ENCODE measurements at places on chromosomes 6 and 20.

GRCh38 chr6:154861825-154862224, 128.6 kb downstream of the SCAF8 start:
- no peak overlapping the region for H3K4me3 ChIP-seq
- H3K36me3 ChIP-seq, result no peaks in the 10 kb centered on the region
- H3K27me3 ChIP-seq, result no peaks in the 10 kb centered on the region
- DNase-seq, result no peak
- H3K4me1 ChIP-seq, result peaks cover 5% of the 10 kb centered on the region

GRCh38 chr6:96675597-96675996, 112.7 kb downstream of the FHL5 start:
- DNase-seq, result no peak

DNA sequence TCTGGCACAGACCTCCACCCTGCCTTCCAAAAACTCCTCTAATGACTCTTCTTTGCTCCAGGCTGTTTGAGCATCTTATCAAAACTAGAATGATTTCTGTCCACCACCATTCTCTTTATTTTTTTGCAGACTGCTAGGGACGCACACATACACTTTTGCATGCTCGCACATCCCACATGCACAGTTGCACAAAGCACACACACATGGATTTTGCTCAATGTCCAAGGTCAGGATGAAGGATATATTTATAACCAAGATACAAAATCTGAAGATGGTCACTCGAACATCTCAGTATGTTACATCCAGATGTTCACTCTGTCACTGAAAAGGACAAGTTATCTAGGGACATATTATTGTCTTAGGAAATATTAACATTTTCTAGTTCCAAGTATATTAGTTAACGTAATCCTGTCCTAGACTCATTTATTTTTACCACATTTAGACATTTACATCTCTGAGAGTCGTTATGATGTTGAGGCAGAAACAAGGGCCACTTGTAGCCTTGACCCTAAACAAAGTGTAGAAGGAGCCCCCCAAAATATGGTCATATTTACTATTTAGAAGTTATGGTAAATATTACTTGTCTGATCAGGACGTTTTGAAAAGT, 3.4 kb upstream of the SIM1 start:
- H3K4me3 ChIP-seq, result peak overlapping the region; percentile 7
- no peak for DNase-seq
- peaks cover 83% of the 10 kb centered on the region for H3K27me3 ChIP-seq
- H3K27ac ChIP-seq, result no peak overlapping the region

- no peak overlapping the region for H3K27ac ChIP-seq
- peaks cover 2% of the 10 kb centered on the region for H3K36me3 ChIP-seq
- no peak overlapping the region for H3K4me3 ChIP-seq
- peaks cover 51% of the 10 kb centered on the region for H3K27me3 ChIP-seq
Observed at GRCh38 chr6:6497976-6498375, 90.5 kb upstream of the LY86 start.

- no peak overlapping the region for H3K27ac ChIP-seq
- peaks cover 2% of the 10 kb centered on the region for H3K36me3 ChIP-seq
- H3K4me1 ChIP-seq, result peaks cover 21% of the 10 kb centered on the region
- H3K4me3 ChIP-seq, result no peak overlapping the region
- peaks cover 5% of the 10 kb centered on the region for H3K27me3 ChIP-seq
Observed at GRCh38 chr6:37635319-37635718, 62.4 kb downstream of the MDGA1 start.

- H3K27me3 ChIP-seq, result peaks cover 8% of the 10 kb centered on the region
- no peaks in the 10 kb centered on the region for H3K36me3 ChIP-seq
- H3K4me3 ChIP-seq, result no peak overlapping the region
- H3K27ac ChIP-seq, result no peak overlapping the region
Observed at GRCh38 chr20:58633161-58634053, 17.7 kb upstream of the STX16 start.

- no peak overlapping the region for H3K27ac ChIP-seq
- H3K36me3 ChIP-seq, result no peaks in the 10 kb centered on the region
- H3K4me3 ChIP-seq, result no peak overlapping the region
Observed at GRCh38 chr20:55760586-55760985, 244.7 kb downstream of the CBLN4 start.

GRCh38 chr6:129659167-129659566, 50.8 kb downstream of the ARHGAP18 start:
- peaks cover 17% of the 10 kb centered on the region for H3K4me1 ChIP-seq
- DNase-seq, result no peak
- H3K4me3 ChIP-seq, result no peak overlapping the region
- no peak overlapping the region for H3K27ac ChIP-seq

DNA sequence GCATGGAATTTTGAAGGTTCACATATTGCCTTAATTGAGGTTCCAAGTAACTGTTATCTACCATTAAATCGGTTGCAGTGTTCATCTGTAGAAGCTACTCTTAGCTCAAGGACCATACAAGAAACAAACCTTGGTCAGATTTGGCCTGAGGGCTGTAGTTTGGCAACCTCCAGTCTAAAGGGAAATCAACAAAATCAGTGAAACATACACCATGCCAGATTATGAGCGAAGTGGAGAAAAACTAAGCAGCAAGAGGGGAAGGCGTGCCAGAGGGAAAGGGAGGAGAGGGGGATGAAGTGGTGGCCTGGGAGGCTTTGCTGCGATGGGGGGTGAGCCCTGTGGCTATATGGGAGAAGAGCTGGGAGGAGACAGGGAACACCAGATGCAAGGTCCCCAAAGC, 8.8 kb upstream of the SNAI1 start:
- no peak for DNase-seq
- no peak overlapping the region for H3K27ac ChIP-seq
- H3K36me3 ChIP-seq, result no peaks in the 10 kb centered on the region
- H3K4me1 ChIP-seq, result no peaks in the 10 kb centered on the region

DNA sequence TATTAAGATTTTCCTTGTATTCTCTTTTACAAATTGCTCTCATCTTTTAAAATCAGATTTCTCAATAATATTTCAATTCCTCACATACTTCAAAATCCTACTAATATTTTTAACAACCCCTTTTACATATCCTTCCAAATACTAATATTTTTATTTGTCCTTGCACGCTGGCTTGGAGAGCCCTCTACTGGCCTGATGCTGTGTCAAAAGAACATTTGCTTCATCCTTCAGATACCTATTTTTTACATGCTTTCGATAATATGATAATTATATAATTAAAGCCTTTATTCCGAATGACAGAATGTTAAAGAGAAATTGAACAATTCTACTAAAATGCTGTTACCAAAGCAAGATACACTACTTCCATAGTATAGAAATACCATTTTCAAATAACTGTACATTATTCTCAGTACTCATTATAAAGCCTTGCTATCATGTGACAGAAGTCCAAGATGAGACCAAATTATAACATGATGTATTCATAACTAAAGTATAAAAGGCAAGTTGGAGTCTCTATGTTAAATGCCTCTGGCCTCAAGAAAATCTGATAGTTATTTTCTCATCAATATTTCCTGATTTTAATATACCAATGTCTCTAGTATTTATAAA, 39.0 kb upstream of the PLN start:
- peak overlapping the region; percentile 49 for H3K27ac ChIP-seq
- no peak for DNase-seq
- H3K36me3 ChIP-seq, result peaks cover 2% of the 10 kb centered on the region
- no peaks in the 10 kb centered on the region for H3K27me3 ChIP-seq
- no peak overlapping the region for H3K4me3 ChIP-seq

DNA sequence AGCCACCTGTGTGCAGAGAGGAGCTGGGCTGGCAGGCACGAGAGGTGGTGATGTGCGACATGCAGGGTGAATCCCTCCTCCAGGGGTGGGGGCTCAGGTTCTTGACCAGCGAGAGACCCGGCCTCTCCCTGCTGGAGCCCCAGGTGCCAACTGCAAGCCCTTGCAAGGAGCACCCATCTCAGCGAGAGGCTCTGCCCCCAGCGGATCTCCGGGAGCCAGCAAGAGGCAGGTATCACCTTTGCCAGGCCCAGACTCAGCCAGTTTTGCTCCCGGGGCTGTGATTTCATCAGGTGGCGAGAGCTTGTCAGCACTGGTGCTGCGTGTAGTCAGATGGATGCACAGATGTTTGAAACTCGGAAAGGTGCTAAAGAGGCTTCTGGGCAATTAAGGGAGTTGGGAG, 87.7 kb downstream of the TFAP2C start:
- H3K4me1 ChIP-seq, result no peaks in the 10 kb centered on the region
- no peak overlapping the region for H3K27ac ChIP-seq
- no peak overlapping the region for H3K4me3 ChIP-seq

- H3K4me1 ChIP-seq, result peaks cover 13% of the 10 kb centered on the region
- no peak overlapping the region for H3K4me3 ChIP-seq
Observed at GRCh38 chr6:33878562-33878961, 74.8 kb upstream of the MLN start.

GRCh38 chr20:641516-641875, 11.5 kb downstream of the SRXN1 start:
- peak overlapping the region; percentile 63 for H3K4me3 ChIP-seq
- no peak for DNase-seq
- H3K36me3 ChIP-seq, result peaks cover 3% of the 10 kb centered on the region
- peaks cover 5% of the 10 kb centered on the region for H3K4me1 ChIP-seq
- H3K27me3 ChIP-seq, result peaks cover 38% of the 10 kb centered on the region

DNA sequence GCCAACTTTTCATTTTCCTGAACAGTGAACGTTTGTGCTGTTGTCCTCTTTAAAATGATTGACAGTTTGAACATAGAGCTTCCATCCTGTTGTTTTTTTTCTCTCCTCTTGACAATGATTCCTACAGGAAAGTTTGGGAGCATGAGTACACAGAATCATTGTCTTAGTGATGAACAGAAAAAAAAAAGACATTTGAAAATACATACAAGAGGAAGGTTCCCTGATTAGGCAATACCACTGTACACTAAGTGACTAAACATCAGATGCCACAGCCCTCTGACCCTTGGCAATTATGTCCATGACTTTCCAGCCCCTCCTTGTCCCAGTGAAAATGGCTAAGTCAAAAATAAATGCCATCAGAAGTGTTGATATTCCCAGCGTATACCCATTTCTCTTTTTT, 71.5 kb downstream of the RTN4IP1 start:
- H3K4me3 ChIP-seq, result no peak overlapping the region
- H3K36me3 ChIP-seq, result peaks cover 3% of the 10 kb centered on the region
- H3K27me3 ChIP-seq, result no peaks in the 10 kb centered on the region
- peak overlapping the region; percentile 84 for H3K27ac ChIP-seq
- DNase-seq, result no peak

GRCh38 chr20:15945289-15945688, 628.0 kb downstream of the KIF16B start:
- no peak overlapping the region for H3K27ac ChIP-seq
- H3K36me3 ChIP-seq, result no peaks in the 10 kb centered on the region
- no peaks in the 10 kb centered on the region for H3K27me3 ChIP-seq
- H3K4me3 ChIP-seq, result no peak overlapping the region

- H3K36me3 ChIP-seq, result peaks cover 5% of the 10 kb centered on the region
- H3K4me1 ChIP-seq, result peaks cover 7% of the 10 kb centered on the region
- H3K27ac ChIP-seq, result no peak overlapping the region
- no peak overlapping the region for H3K4me3 ChIP-seq
Observed at GRCh38 chr6:41036601-41037000, 2.4 kb downstream of the UNC5CL start.

DNA sequence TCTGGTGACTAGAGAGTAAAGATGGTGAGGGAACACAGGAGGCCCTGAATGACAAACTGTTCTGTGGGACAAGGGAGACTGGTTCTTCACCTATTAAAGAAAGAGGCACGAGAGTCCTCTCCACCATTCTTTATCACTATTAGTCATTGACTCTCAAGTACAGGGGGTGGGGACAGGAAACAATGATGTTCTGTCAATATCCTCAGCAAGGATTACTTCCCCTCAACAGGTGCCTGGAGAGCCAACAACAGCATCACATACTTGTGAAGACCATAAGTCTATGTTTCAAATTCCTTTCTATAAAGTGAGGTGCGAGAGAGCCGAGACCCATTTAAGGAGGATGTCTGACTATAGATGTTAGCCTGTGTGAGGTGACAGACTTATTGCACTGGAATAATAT, 72.4 kb upstream of the TBC1D7 start:
- no peak for DNase-seq
- no peaks in the 10 kb centered on the region for H3K36me3 ChIP-seq
- no peaks in the 10 kb centered on the region for H3K27me3 ChIP-seq

GRCh38 chr6:113830140-113830539, 27.0 kb upstream of the MARCKS start:
- H3K4me3 ChIP-seq, result no peak overlapping the region
- no peak for DNase-seq
- no peak overlapping the region for H3K27ac ChIP-seq
- no peaks in the 10 kb centered on the region for H3K36me3 ChIP-seq
- H3K4me1 ChIP-seq, result no peaks in the 10 kb centered on the region
- H3K27me3 ChIP-seq, result peaks cover 28% of the 10 kb centered on the region

DNA sequence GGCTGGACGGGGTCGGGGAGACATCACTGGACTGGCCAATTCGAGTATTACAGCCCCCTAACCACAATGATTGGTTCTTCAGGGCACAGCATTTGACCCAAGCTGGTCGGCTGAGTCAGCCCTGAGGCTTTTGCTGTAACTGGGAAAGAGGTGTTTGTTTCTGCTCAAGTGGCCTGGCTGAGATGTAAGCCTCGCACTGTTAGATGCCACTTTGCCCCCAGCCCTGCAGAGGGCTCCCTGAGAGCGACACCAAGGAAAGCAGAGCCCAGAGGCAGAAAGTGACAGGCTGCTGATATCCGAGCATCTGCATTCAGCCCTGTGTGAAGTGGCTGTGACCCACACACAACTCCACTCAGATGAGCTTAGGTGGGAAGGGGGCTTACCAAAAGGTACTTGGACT, 19.4 kb downstream of the ERGIC3 start:
- no peak overlapping the region for H3K4me3 ChIP-seq
- DNase-seq, result no peak
- H3K27me3 ChIP-seq, result peaks cover 5% of the 10 kb centered on the region
- peaks cover 16% of the 10 kb centered on the region for H3K4me1 ChIP-seq
- peaks cover 4% of the 10 kb centered on the region for H3K36me3 ChIP-seq
- no peak overlapping the region for H3K27ac ChIP-seq

- DNase-seq, result no peak
- H3K27me3 ChIP-seq, result no peaks in the 10 kb centered on the region
Observed at GRCh38 chr6:107727096-107727757, 96.9 kb downstream of the SCML4 start.

- DNase-seq, result no peak
- H3K27me3 ChIP-seq, result no peaks in the 10 kb centered on the region
- peaks cover 28% of the 10 kb centered on the region for H3K4me1 ChIP-seq
- no peaks in the 10 kb centered on the region for H3K36me3 ChIP-seq
- no peak overlapping the region for H3K4me3 ChIP-seq
Observed at GRCh38 chr6:82283771-82284410, 36.3 kb upstream of the IBTK start.

DNA sequence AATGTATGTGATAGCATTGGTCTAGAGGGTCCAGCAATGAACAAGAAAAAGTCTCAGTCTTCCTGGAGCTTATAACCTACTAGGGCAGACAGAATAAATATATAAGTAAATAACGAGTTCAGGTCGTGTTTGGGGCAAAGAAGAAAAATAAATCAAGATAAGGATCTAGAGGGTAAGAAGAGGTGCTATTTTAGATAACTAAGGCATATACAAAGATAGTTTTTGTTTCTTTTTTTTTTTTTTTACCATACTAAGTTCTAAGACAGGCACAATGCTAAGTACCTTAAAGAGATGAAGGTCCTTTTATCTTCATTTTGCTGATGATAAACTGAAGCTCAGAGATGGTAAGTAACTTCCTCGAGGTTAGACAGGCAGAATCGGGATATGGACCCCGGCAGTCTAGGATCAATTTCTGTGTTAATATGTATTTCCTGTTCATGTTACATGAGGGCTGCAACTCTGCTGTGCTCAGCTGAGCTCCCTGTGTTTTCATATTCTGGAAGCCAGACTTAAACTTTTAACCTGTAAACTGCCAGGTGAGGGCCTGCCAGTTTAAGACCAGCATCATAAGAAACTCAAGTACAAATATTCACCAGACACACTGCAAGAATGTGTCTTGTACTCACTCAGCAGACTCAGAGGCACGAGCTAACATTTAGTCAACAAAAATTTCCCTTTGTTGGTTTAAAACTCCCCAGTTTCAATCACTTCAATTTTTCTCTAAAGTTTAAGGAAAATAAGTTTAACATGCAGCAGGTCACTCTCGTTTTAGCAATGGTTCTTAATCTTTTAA, 23.3 kb downstream of the SESN1 start:
- H3K4me1 ChIP-seq, result peaks cover 46% of the 10 kb centered on the region
- no peaks in the 10 kb centered on the region for H3K27me3 ChIP-seq
- peak overlapping the region; percentile 81 for H3K4me3 ChIP-seq
- H3K36me3 ChIP-seq, result peaks cover 4% of the 10 kb centered on the region
